T follicular helper cell (primary cell): ENCODE measurements at places on chromosomes 12 and 14.

DNA sequence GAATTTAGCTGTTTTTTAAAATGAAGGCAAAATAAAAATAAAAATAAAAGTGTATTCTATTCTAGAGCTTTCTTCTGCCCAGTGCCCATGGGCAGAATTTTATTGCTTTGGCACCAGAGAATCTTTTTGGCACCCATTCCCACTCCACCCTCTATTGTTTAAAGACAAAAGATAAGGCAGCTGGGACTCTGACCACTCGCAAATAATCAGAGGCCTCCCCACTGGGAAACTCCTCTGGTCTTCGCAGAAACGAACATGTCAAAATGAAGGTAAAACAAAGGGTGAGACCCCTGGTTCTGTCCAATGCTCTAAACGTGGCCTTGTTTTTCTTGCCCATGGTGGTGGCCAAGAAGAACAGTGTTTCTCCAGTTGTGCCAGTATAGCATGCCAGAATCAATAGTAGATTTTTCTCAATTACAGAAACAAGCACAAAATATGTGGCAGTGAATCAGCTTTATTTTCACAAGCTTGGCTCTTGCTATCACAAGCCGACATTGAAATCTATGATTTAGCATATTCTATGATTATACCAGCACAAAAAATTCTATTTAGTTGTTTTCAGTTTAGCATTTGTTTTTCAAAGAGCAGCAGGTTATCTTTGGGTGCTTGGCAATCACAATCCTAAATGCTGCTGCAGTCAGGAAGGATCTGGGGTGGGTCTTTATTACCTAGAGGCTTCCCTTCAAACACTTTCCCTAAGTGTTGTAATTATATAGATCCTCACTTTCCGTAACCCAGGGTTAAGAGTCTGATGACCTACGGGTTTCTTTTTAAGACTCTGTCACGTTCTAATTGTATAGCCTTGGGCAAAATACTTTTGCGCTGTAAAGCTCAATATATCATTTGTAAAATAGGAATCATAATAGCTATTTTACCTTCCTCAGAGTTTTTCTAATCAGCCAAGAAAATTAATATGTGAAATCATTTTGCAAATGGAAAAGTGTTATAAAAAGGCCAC is 50.5 kb downstream of the KITLG start:
- no peak for DNase-seq

GRCh38 chr14:96081224-96081623 is 42.1 kb downstream of the C14orf132 start:
- no peak for DNase-seq

DNA sequence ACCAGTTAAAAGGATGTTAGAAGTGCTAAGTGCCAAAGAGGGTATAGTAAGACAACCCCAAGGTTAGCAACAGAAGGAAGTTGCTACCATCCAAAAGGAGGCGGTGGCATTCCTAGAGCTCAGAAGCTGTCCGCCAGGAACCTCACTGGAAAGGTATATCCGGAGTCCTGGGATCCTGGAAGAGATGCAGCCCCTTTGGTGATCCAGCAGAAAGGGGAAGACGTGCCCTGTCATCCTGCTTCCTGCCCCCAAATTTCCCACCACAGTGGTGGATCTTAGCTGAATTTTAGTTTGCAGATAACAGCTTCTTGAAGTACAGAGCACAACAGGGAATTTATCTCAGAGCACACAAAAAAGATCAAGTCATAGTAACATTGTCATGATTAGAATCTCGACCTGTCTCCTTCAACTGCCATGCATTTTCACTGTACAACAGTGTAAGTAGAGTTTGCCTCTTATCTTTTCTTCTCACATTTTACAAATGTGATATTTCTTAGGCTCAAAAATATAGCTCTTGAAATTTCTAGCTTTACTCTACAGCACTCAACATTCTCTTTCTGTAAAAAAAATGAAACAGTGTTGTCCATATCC is 526.3 kb downstream of the SOX5 start:
- no peak for DNase-seq

- peak; percentile 50 for DNase-seq
Observed at GRCh38 chr14:75577729-75578101, 705 bp upstream of the FLVCR2 start.

DNA sequence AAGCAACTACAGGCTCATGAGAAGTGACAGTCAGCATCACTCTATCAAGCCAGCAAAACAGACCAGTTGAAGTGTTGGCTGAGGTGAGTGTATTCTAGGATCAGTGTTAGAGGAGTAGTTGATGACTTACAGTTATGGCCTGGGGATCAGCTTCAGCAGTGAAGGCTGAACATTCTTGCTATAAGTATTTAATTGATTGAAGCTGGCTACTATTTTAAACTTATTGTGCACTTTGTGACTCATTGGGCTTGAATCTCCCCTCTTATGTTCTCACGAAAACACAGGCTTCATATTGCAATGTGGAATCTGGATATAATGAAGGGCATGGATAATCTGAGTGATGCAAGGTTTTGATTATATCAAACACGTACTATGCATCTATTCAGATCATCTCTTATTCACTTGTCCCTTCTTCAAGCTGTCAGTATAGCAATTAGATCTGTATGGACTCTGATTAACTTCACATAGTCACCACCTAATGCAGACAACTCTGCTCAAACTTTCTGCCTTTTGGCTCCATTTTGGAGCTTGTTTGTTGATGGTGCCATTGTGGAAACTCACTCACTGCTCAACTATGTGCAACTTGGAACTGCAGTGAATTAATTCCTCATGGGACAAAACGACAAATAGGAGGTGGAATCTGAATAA is 309.2 kb downstream of the SLC16A7 start:
- DNase-seq, result no peak

GRCh38 chr12:53803194-53803593 is 51.4 kb upstream of the CISTR start:
- no peak for DNase-seq

DNA sequence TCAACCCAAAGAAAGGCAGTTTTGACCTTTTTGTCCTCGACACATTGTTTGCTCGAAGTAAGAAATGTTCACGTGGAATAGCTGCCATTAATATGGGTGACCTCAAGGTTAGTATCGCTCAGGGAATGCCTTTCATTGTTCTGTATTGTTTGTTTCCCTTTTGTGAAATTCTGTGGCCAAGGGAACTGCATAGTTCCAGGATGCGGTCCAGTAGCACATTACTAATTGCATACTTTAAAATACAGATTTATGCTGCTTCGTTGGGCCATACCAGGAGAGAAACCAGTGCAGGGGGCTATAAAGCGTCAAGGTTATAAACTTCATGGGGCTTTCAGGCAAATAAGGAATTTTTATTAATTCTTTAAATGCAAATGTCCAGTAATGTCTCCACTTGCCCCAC is 73.3 kb upstream of the USP44 start:
- no peak for DNase-seq

DNA sequence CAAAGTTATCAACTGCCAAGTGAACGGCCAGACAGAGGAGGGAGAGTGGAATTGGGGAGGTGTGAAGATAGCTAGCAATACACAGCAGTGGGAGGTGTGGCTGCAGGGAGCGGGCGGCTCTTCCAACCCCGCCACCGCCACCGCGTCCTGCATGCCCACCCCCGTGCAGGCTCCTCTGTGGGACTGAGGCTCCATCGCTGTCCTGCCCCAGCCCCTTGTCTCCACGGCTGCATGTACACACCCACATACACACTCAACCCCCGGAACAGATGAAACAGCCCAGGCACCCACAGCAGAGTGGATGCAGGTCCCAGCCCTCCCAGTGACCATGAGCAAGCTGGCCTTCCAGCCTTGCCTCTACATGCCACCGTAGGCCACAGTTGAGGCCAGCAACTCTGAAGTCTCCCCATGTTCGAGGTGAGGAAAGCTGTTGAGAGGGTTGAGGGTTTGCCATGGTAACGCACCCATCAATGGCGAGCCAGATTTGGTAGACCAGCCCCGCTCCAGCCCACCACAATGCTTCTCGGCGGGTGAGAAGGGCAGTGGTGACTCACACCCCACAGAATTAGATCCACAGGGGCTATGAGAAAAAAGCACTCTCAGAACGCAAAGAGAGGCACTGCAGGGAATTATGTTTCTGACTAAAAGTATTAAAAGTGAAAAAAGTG is 39.3 kb downstream of the PITPNM2 start:
- no peak for DNase-seq

DNA sequence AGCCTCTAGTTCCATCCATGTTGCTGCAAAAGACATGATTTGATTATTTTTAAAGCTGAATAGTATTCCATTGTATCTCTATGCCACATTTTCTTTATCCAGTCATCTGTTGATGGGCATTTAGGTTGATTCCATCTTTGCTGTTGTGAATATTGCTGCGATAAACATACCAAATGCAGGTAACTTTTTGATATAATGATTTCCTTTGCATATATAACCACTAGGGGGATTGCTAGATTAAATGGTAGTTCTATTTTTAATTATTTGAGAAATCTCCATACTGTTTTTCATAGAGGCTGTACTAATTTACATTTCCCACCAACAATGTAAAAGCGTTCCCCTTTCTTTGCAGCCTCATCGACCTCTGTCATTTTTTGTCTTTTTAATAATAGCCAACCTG is 342.5 kb downstream of the MDGA2 start:
- DNase-seq, result no peak

GRCh38 chr12:123934016-123934620 is 38.5 kb downstream of the CCDC92 start:
- DNase-seq, result no peak

DNA sequence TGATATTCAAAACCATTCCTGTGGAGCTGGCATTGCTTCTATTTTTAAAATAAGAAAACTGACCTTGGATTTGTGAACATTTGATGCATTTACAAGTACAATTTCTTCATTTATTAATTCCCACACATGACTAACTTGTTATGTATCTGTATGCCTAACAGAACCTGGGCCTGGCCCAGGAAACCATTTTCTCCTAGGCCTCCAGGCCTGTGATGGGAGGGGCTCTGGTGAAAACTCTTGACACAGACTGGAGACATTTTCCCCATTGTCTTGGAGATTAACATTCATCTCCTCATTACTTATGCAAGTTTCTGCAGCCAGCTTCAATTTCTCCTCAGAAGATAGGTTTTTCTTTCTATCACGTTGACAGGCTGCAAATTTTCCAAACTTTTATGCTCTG is 42.0 kb downstream of the GLIPR1L2 start:
- no peak for DNase-seq

DNA sequence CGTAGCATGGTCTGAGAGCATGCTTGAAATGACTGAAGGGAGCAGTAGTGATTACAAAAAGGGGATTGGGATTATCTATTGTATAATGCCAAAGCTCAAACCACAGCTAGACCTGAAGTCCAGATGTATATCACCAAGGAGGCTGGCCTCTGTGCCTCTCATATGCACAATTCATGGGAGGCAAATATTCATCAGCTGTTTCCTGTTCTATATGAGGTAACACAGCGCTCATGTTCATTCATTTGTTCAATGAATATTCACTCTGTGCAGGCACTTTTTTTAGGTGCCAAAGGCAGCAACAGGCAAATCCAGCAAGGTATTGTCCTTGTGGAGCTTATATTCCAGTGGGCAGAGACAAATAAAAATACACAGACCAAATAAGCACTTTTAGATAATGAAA is 39.0 kb downstream of the CRACR2A start:
- DNase-seq, result no peak

DNA sequence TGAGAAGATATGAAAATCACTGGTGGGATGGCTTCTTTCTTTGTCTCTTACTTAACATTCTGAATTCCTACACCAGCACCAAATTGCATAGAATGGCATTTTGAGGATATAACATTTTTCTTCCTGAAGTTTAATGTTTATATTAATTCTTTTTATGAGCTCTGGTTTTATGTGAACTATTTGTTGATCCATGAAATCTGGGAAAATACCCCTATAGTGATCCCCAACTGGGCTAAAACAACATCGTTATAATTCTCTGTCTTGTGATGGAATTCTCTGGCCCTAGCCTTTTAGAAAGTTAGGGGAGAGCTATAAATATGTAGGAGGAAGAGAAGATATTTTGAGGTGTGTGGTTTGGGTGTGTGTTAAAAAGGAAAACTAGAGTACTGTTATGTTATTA is 29.2 kb downstream of the PELI2 start:
- no peak for DNase-seq

- no peak for DNase-seq
Observed at GRCh38 chr12:131242741-131243496, 289.2 kb downstream of the ADGRD1 start.

- DNase-seq, result no peak
Observed at GRCh38 chr12:14400599-14400998, 35.1 kb downstream of the ATF7IP start.

DNA sequence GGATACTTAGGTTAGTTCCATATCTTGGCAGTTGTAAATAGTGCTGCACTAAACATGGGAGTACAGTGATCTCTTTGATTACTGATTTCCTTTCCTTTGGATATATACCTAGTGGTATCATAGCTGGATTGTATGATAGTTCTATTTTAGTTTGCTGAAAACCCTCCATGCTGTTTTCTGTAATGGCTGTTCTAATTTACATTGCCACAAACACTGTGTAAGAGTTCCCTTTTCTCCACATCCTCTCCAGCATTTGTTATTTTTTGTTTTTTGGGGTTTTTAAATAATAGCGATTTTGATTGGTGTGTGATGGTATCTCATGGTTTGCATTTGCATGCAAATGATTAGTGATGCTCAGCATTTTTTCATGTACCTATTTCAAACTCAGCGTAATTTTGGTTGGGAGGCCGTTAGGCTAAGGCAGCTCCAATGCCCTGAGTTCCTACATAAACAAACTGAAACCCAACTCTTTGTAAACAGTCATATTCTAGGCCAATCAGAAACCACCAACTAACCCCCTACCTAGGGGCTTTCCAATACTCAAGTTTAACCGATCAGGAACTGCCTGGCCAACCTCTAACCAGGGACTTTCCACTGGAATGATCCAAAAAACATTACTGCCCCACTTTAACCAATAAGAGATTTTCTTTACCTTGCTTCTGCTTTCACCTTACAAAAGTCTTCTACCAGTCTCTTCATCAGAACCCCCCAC is 171.6 kb downstream of the FBXL14 start:
- no peak for DNase-seq

GRCh38 chr14:54804538-54805041 is 98.0 kb downstream of the GCH1 start:
- DNase-seq, result no peak

GRCh38 chr14:93787465-93788292 is 606 bp downstream of the PRIMA1 start:
- no peak for DNase-seq

DNA sequence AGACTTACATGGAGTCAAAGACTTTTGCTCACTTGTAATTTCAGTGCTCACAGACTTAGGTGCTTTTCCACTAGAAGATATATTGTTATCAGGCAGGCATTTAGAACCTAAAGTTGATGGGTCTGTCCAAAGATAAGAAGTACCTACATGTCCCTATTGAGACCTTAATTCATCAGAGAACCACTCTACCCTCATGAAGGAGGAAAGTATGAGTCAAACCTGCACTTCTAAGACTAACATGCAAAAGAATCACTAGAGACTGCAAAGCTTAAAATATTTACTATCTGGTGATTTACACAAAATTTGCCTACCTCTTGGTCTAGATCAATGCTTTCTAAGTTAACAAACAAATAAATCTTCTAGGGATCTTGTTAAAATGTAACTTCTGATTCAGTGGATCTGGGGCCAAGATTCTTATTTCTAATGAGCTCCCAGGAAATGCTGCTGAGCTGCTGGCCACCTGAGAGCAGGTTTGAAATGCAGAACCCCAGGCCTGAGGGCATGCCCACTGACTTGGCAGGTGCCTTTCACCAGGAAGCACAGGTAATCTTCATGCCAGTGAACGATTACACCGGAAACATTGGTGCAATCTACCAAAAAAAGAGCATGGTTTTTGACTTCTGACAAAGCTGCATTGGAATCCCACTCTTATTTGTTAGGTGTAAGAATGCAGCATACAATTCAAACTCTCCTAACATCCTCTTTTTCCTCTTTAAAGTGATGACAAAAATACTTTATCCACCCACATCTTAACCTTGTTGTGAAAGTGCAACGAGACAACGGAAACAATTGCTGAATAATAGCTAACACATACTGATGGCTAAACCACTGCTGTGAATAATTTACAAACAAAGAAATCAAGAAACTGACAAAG is 214.2 kb downstream of the ADAMTS20 start:
- DNase-seq, result no peak
